ENCODE measurements at places on chromosomes 7 and 10.

- DNase-seq: no peak
These were observed 131.3 kb downstream of the DPP6 start for GRCh38 chr7:154183482-154183881.

DNA sequence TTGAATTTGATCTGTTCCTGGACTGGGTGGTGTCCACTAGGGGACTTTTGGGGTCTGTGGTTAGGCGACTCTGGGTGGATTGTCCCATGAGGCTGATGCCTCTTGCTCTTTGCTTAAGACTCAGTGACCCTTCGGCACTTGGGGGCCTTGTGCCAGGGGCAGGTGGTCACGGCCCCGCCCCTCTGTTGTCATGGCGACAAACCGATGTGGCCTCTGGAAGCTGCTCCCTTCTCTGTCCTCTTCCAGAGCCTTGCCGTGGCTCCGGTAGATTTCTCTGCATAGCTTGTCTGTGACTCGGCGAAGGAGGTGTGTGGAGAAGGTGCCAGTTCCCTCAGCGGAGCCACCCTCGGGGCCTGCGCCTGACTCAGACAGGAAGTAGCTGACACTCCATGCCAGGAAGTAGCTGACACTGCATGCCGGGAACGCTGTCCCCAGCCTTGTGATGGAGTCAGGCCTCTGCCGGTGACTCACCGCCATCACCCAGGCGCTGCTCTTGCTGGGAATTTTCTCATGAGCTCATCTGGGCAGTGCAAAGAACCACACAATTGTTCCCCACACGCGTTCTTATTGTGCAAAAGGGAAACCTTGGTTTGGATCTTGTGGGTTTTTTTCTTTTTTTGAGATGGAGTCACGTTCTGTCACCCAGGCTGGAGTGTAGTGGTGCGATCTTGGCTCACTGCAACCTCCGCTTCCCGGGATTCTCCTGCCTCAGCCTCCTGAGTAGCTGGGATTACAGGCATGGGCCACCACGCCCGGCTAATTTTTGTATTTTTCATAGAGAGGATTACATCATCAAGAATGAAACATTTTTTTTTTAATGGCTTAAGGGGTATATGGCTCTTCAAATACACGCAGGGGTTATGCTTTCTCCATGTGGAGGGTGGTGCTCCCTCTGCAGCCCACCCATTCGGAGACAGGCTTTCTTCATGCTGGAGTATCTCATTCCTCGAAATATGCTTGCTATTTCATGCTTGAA is 72.6 kb downstream of the PFKFB3 start:
- peak; percentile 84 for DNase-seq

DNA sequence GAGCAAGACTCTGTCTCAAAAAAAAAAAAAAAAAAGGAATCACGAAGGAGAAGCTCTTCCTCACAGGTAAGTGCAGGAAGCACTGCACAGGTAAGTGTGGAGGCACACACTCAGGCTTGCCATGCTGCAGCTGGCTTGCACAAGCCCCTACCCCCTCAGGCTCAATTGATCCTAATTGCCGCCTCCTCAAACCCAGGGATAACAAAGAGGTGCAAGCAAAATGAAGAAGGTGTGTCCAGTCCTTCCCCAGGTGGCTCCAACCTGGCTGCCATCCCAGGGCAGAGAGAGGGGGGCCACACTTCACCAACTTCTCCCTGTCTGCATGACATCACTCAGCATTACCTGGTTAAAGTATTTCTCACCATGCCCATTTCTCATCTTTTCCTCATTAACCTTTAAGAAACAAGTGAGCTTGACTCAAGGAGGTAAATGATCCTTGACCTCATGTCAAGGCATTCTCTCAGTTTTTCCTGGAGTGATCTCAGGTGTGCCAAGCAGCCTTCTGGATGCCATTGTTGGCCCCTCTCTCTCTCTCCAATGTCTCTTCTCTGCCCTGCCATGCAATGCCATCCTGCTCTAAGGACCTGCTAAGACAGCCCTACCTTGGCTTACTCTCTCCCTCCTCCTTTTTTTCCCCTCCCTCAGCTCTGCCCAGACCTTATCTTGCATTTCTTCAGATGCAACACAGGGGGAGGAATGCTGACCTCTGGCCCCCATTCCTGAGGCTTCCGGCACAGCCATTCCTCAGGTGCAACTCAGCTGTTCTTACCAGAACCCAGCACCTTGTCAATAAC is 13.0 kb upstream of the TRPV6 start:
- no peak for DNase-seq

GRCh38 chr7:143503261-143503660 is 25.6 kb downstream of the TAS2R41 start:
- DNase-seq: no peak

- no peak for DNase-seq
These were observed 345.8 kb downstream of the KCNMA1 start for GRCh38 chr10:77291596-77292505.

DNA sequence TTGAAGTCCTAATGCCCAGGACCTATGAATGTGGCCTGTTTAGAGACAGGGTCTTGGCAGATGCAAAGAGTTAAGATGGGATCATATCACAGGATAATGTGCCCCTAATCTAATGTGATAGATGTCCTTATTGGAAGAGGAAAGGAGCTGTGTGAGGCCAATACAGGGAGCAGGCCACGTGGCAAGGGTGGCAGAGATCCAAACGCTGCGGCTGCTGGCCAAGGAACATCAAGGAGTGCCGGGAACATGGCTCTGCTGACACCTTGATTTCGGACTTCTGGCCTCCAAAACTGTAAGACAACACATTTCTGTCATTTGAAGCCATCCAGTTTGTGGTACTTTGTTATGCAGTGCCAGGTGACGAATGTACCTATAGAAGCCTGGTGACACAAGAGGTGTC is 37.7 kb upstream of the EZH2 start:
- DNase-seq: no peak

GRCh38 chr10:1659221-1659791 is 78.0 kb downstream of the ADARB2 start:
- DNase-seq: no peak

- no peak for DNase-seq
These were observed 10.6 kb downstream of the FAS start for GRCh38 chr10:89001024-89001728.

- no peak for DNase-seq
These were observed 22.4 kb downstream of the PRSS2 start for GRCh38 chr7:142793156-142793555.

GRCh38 chr7:98569691-98570337 is 47.3 kb upstream of the NPTX2 start:
- DNase-seq: no peak

DNA sequence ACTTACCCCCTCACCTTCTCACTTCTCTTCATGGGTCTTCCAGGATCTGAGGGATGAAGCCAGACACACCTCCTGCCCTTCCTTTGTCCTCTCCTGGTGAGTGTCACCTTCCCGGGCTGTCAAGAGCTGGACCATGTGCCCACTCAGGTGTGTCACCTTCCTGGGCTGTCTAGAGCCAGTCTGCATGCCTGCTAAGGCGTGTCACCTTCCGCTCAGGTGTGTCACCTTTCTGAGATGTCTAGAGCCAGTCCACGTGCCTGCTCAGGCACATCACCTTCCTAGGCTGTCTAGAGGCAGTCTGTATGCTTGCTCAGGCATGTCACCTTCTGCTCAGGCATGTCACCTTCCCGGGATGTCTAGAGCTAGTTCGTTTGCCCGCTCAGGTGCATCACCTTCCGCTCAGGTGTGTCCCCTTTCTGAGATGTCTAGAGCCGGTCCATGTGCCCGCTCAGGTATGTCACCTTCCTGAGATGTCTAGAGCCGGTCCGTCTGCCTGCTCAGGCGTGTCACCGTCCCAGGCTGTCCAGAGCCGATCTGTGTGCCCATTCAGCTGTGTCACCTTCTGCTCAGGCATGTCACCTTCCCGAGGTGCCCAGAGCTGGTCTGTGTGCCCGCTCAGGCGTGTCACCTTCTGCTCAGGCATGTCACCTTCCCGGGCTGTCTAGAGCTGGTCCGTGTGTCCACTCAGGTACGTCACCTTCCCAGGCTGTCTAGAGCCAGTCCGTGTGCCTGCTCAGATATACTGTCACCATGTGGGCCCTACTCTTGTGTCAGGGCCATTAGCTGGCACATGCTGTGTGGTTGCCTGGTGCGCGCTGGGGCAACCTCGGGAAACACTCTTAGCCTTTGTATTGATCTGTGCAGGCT is 245.3 kb downstream of the EBF3 start:
- no peak for DNase-seq

GRCh38 chr7:151304856-151305255 is 36.8 kb upstream of the NUB1 start:
- no peak for DNase-seq

DNA sequence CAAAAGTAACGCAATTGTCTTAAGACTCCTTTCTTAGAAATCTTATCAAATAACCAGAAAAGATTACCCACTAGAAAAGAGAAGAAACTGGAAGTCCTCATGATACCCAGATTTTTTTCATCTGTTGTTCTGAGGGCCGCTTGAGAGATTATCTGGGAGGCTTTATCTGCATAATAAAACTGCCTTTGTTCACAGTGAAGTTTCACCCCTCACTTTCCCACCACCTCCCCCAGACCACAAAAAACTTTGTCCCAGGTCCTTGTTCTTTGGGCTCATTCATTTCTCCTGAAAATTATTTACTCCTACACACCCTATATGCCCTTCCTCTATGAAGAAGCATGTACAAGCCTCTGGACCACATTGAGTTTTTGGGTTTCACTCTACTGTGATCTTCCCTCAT is 745.1 kb upstream of the COBL start:
- DNase-seq: no peak

GRCh38 chr7:2151801-2152612 is 80.7 kb downstream of the MAD1L1 start:
- DNase-seq: no peak

DNA sequence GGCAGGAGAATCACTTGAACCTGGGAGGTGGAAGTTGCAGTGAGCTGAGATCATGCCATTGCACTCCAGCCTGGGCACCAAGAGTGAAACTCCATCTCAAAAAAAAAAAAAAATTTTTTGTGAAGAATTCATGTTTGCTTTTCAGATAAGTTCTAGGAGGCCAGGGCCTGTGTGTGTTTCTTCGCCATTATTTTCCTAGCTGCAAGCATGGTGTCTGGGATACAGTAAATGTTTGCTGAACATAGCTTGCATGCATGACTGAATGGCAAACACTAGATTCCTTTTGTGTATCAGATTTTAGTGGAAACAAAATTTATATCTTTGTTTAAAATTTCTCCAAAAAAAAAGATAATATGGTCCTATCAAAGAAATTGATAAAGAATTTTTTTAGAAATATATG is 9.7 kb upstream of the MACC1 start:
- no peak for DNase-seq

GRCh38 chr10:130686689-130687300 is 550.6 kb downstream of the GLRX3 start:
- no peak for DNase-seq

DNA sequence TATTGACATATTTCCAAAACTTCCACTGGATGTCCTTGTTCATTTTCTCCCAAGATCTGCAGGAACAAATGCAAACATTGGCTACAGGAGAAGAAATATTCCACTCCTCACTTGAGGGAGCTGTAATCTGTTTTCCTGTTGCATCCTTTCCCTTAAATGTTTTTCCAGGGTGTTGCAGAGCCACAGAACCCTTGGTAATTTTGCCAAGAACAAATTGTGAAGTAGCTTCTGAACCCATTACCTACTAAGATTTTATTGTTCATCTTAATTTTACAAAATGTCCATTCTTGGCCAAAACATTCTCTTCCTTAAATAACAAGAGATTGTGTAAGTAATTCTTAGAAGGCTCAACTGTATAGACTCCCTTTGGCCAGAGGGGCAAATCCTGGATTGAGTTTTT is 177.0 kb downstream of the GNAT3 start:
- no peak for DNase-seq

DNA sequence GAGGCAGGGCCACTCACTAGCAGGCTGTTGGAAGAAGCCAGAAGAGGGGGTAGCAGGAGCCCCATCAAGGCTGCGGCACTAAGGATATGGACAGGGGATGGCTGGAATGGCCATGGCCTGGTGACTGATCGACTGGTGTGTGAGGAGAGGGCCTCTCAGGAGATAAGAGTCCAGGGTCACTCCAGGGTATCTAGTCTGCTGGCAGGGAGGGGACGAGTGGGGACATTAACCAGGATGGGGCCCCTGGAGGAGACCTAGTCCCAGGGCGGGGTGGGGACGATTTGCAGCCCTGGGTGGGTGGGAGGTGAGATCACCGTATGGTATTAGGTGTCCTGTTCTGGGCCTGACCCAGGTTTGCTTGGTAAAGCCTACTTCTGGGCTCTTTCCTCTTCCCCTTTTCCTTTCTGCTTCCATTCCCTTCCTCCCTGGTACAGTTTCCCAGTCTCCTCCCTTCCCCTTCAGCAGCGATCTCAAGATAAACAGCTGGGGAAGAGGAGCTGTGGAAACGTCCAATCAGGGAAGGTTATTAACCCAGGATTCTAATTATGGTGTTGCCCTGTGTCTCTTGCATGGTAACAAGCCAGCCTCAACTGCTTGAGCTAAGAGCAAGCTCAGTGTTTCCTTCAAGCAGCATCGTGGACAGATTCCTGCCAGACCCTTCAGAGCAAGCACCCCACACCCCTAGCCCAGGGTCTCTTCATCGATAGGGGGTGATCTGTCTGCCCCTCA is 233.2 kb downstream of the RPS24 start:
- no peak for DNase-seq

DNA sequence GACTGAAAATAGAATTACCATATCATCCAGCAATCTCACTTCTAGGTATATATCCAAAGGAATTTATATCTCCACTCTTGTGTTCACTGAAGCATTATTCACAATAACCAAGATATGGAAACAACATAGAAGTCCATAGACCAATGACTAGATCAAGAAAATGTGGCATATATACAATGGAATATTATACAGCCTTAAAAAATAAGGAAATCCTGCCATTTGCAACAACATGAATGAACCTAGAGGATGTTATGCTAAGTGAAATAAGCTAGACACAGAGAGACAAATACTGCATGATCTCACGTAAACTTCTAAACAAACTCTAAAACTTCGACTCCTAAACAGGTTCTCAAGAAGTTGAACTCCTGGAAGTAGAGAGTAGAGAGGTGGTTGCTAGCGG is 254.5 kb downstream of the SKIDA1 start:
- DNase-seq: no peak

- DNase-seq: peak; percentile 56
These were observed at the start of gene AKR1E2 for GRCh38 chr10:4825868-4826791. TSS of gene AKR1E2 (plus strand) at chr10:4826207. CDS start at chr10:4826325, 118 bp downstream.

- no peak for DNase-seq
These were observed 20.8 kb downstream of the ZDHHC16 start for GRCh38 chr10:97466755-97467154.

GRCh38 chr10:43843321-43844101 is 194.8 kb upstream of the ZNF32 start:
- DNase-seq: no peak

DNA sequence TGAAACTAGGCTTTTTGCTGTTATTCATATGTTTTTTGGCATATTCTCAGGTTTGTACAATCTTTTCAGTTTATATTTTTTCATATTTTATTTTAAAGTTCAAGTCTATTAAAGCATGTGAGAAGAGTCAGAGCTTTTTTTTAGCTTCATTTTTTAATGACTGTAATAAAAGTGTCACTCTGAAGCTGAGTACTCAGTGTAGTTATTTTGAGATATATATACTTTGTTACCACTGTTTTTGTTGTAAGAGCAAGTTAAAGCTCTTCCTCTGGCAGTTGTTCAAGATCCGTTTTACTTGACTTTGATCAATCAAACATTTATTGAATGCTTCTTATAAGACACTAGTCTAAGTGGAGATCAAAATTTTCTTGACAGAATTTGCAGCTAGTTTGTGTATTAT is 37.5 kb downstream of the CASD1 start:
- no peak for DNase-seq

Data from GM13976 (cell line).